ENCODE measurements at places on chromosomes 6 and 20.

GRCh38 chr20:32656827-32657226 is 16.9 kb downstream of the C20orf203 start:
- no peak for DNase-seq

DNA sequence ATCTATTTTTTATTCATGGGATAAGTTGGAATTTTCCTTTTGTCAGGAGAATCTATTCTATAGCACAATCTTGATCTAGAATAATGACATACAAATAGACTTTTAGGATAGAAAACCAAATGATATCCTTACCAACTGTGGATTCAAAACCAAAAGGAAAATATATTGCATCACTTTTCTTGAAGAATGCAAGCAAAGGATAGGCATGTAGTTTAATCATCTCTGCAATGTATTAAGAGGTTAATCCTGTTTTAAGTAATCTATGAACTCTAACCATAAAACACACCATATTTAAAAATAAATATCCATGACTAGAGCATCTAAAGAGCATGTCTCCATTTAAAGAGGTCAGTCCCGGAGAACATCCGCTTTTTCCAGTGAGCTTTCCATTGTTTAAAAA is 106.7 kb upstream of the CNKSR3 start:
- no peak for DNase-seq

GRCh38 chr6:51166914-51167313 is 348.2 kb downstream of the TFAP2B start:
- no peak for DNase-seq

GRCh38 chr20:36856195-36856594 is 19.7 kb upstream of the TLDC2 start:
- no peak for DNase-seq

DNA sequence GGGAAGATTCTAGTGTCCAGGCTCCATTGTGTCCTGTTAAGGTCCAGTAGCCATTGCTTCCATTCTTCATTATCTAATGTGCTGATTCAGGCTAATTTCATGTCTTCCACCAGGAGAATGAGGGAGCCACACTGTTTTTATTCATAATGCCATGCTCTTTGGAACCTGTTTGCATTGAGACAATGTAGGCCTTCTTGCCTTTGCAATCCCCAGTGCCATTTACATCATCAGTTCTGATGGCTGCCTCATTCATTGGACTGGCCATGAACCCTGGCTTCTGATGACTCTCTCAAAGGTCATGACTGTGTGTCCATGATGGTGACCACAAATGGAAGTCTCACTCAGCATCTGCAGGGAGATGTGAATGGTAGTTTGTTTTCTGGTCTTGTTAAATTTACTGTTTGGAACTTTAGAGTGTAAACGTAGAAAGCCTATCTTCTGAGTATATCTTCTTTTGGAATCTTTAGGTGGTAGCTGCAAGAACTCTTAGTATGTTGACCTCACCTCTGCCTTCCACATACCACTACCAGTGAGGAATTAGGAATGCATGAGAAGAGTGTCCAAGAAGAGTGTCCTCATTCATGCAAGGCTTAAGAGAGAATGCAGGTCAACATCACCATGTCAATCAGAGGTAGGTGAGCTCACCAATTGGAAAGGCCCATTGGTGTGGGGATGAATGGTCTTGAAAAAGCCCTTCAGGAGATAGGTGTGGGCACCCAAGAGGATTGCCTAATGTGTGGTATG is 42.9 kb upstream of the ZFP64 start:
- DNase-seq, result no peak

GRCh38 chr20:53606364-53606985 is 12.8 kb upstream of the ZNF217 start:
- no peak for DNase-seq
